ENCODE measurements at places on chromosomes 1 and 21.
A peak's percentile ranks its signal among the peaks of the same experiment; 100 is the strongest.

DNA sequence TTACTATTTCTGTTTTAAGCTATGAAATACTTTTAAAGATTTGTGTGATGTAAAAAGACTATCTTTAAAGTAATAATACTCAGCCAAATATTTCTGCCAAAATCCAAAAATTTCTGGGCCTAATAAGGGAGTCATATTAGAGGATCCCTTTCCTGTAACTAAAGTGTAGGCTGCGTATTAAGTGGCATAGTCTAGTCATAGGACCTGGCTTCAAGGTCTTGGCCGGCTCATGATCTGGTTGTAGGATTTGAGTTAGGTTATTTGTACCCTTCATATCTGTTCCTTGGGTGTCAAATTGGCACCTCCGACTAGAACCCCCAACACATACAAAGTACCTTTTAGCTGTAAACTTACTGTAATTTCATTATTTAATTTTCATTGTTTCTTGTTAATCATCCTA is 107.8 kb downstream of the DYRK1A start:
- no peak for DNase-seq

GRCh38 chr1:89051300-89051954 is 13.6 kb downstream of the GBP1 start:
- DNase-seq = no peak

DNA sequence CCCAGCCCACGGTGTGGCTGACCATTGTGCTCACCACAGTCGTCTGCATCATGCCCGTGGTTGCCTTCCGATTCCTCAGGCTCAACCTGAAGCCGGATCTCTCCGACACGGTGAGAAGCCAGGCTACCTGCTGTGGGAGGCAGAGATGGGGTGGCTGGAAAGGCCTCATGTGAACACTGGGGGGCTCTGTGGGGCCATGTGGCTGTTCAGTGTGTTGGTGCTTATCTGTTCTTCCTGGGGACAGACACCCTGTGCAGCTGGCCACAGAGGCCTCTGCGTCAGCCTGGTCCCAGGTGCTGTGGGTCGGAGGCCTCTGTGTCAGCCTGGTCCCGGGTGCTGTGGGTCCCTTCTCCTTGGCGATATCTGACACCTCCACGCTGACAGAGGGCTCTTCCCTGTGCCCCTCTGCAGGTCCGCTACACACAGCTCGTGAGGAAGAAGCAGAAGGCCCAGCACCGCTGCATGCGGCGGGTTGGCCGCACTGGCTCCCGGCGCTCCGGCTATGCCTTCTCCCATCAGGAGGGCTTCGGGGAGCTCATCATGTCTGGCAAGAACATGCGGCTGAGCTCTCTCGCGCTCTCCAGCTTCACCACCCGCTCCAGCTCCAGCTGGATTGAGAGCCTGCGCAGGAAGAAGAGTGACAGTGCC is 23.2 kb downstream of the ATP8B2 start:
- DNase-seq = no peak

- DNase-seq = no peak
Observed at GRCh38 chr1:100354971-100355394, 2.7 kb downstream of the CDC14A start.

DNA sequence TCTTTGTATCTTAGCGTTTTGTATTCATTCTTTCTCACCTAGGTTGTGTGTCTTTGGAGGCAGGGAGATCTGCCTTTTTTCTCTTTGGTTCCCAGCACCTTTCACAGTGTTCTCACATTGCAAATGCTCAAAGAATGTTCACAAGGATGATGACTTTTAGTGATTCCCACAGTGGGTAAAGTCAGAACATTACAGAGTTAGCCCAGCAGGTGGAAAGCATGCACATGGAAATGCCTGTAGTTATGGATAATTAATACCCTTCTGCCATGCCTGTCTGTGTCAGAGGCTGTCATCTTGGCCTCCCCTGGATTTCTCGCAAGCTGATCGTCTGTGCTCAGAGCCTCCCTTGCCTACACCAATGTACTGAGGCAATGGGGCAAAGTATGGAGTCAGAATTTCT is 458.9 kb downstream of the LMO4 start:
- no peak for DNase-seq

DNA sequence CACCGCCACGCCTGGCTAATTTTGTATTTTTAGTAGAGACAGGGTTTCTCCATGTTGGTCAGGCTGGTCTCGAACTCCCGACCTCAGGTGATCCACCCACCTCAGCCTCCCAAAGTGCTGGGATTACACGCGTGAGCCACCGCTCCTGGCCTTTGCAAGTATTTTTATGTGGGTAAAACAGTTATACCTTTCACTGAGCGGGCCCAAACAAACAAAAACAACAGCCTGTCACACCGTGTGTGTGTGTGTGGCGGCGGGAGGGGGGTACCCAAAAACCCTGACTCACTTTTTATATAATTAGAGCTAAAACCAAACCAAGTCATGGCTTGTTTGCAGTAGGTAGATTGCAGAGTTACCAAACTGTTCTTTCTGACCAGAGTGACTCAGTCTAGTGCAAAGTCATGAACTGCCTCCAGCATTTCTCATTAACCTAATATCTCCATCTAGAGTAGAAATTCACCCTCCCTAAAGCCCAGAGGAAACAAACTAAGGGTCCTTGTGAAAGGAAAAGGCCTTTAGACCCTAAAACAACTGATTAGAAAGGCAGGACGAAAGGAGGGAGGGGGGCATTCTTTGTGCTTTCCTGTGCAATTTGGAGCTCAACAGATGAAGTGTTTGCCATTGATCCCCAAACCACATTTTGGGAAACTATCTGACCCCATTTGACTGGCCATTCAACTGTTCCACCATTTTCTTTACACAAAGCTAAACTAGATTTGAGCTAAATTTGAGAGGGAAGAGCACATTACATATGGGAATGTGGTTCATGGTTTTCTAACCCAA is 181.0 kb downstream of the DHRS3 start:
- no peak for DNase-seq

- DNase-seq = no peak
Observed at GRCh38 chr1:47211796-47212269, 20.2 kb downstream of the TAL1 start.

GRCh38 chr1:234986750-234987414 is 141.8 kb downstream of the TOMM20 start:
- no peak for DNase-seq

DNA sequence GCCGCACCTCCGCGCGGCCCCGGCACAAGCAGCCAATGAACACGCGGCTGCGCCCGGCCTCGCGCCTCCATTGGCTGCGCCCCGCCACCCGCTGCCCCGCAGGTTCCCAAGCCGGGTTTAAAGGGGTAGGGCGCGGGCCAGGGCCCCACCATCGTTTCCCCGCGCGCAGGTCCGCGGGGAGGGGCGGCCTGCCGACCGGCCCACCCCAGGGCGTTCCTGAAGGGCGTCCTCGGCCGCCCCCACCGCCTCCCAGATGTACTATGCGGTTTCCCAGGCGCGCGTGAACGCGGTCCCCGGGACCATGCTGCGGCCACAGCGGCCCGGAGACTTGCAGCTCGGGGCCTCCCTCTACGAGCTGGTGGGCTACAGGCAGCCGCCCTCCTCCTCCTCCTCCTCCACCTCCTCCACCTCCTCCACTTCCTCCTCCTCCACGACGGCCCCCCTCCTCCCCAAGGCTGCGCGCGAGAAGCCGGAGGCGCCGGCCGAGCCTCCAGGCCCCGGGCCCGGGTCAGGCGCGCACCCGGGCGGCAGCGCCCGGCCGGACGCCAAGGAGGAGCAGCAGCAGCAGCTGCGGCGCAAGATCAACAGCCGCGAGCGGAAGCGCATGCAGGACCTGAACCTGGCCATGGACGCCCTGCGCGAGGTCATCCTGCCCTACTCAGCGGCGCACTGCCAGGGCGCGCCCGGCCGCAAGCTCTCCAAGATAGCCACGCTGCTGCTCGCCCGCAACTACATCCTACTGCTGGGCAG is at the start of gene OLIG1:
Gene OLIG1, plus strand, starts transcription at position 148 of the 750 bp plus-strand sequence. Its CDS starts 106 bp downstream, at position 254.
- DNase-seq = no peak

DNA sequence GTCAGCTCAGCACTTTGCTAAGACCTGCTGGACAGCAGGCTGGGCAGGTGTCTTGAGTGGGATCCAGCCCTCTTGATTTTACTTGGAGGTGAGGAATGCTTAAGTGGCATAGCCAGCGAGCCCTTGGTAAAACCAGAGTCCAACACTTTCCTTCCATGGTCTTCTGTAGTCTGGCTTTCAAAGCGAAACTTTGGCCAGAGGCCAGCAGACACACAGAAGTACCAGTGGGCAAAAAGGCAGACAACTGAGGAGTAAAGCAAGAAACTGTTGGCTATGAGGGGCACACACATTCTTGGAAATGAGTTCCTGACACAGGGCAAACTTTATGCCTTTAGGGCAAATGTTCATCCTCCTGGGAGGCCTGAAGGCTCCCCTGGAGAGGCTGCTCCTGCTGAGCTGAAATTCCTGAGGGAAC is 281.0 kb upstream of the POU3F1 start:
- DNase-seq = no peak

GRCh38 chr1:210302501-210302900 is 26.2 kb upstream of the HHAT start:
- no peak for DNase-seq

GRCh38 chr1:212500983-212501382 is 68.3 kb downstream of the NENF start:
- no peak for DNase-seq

DNA sequence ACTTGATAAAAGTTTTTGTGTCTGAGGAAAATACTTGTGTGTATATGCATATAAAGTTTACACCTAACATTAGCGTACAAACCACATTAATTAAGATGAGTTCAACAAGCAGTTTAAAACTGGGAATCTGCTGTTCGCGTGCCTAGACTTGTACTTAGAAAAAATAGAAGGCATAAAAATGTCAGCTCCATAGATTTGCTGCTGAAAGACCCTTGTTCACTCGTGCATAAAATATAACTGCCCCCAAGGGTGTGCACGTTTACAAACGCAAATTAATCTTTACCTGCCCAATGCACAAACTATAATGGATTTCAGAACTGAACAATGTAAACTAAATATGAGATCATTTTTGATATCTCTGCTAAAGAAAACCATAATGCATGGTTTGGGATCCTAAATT is 392.3 kb upstream of the ADGRL2 start:
- no peak for DNase-seq

DNA sequence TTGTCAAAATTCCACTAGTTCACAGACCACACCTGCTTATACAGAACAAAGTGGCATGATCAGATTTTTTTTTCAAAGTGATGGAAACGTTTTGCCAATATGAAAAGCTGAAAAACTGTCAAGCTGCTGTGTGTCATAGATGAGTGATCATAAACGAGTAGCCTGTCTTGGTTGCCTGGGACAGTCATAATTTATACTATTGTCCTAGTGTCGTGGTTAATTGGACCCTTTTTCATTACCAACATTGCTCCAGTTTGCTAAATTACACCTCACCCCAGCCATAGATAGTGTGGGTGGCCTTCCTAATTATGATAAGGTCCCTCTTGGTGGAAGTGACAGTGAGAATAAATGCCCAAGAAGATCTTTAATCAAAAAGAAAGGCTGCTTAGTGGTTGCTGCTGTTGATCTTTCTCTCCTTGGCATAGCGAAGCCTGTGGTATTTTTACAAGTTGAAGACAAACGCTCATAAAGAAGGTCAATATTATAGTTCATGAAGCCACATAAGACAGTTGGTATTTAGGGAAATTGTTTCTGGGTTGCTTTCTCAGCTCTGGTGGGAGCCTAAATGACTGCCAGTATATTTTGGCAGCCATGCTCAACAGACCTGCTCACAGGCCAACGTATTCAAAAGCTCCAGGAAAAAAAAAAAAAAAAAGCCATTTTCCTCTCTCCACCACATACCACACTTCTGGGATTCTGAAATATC is 478.1 kb downstream of the PLA2G4A start:
- no peak for DNase-seq

GRCh38 chr1:219812491-219813203 is 115.7 kb downstream of the SLC30A10 start:
- DNase-seq = peak; percentile 35

DNA sequence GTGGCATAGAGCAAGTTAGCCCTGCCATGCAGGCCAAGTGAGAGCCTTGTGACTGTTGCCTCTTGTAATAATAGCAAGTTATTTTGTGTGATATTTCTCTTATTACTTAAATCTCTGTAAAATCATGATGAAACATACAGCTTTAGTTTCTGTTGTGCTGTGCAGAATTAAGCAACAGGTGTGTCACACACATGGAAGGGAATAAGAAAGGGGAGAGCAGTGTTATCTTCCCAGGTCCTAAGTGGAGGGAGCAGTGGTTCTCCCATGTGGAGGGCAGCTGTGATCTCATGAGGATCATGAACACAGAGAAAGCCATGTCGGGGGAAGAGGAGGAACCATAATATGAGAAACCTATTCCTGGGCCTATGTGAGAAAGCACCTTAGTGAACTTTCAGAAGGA is 25.2 kb upstream of the SCYL3 start:
- no peak for DNase-seq

- no peak for DNase-seq
Observed at GRCh38 chr1:88777604-88778149, 93.6 kb downstream of the PKN2 start.

GRCh38 chr21:42373196-42373907 is 7.0 kb upstream of the TFF1 start:
- DNase-seq = no peak

- DNase-seq = no peak
Observed at GRCh38 chr1:115307661-115308060, 30.4 kb downstream of the NGF start.

DNA sequence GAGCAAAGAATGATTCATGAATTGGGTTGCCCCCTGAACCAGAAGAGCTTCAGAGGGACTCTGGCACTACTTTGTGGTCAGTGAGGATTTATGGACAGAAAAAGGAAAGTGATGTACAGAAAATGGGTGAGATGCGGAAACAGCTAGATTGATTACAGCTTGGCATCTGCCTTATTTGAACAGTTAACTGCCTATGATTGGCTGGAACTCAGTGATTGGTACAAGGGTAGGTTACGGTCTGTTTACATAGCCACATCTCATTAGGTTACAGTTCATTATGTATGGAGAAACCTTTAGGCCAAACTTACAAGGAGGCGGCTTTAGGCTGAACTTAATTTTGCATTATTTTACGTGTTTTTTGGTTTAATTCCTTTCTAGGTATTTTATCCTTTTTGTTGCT is 29.0 kb upstream of the RHOU start:
- no peak for DNase-seq

DNA sequence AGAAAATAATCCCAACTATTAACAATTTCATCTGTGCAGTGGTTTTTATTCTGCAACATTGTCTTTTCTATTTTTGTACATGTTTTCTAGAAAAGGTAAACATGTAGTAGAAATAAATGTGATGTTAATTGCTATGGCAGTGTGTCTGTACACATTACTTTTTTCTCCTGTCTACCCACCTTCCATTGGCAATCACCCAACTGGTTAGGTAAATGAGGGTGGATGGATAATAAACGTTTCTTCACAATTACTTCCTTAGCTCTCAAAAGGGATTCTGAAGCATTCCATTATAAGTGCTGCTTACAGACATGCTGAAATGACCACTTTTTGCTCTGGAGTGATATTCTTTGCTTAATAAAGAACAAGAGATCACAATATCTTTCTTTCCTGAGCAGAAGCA is 61.4 kb downstream of the MAGI3 start:
- DNase-seq = no peak

All from 8988T (cell line).